ENCODE measurements at places on chromosomes 6 and 20.

DNA sequence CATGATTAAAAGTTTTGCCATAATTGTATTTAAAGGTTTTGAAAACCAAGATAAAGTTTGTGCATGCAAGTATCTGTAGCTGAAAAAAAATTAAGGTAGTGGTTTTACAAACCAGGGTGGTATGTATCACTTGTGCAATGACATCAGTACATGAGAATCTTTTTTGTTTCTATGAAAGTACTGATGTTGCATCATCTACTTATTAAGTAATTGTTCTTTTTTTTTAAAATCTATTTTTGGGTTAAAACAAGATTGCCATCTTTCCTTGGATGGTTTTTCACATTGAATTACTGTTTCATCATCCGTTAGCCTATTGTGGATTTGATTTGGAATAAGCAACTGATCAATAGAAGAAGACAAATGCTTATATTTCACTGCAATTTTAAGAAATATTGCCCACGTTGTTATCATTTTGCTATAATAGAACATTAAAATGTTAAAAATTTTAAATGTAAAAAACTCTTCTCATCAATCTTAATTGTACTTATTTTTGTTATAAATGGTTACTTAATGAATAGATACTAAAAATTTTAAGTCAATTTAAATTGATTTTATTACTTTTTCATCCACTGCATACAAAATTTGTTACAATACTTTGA lies 39.8 kb upstream of the TAGAP start:
- DNase-seq: no peak

GRCh38 chr6:133456439-133456838 lies 215.3 kb downstream of the EYA4 start:
- DNase-seq: no peak

- no peak for DNase-seq
Measured at GRCh38 chr20:7897781-7898364, 42.4 kb downstream of the HAO1 start.

DNA sequence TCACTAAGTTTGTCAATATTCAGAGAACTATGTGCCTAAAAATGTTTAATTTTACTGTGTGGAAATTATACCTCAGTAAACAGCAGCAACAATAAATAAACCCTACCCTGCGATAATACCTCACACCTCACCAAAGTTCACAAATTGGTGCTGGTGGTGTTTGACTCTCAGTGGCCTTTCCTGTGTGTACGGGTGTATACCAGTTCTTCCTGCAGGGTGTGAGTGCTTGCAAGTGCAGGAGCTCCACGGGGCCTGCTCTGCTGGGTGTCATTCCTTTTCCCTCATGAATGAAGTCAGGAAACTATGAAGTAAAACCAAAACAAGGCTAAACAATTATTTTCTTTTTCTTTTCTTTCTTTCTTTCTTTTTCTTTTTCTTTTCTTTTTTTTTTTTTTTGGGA lies 4.1 kb upstream of the ENPP5 start:
- no peak for DNase-seq

GRCh38 chr6:105105094-105105493 lies 74.7 kb downstream of the POPDC3 start:
- no peak for DNase-seq

DNA sequence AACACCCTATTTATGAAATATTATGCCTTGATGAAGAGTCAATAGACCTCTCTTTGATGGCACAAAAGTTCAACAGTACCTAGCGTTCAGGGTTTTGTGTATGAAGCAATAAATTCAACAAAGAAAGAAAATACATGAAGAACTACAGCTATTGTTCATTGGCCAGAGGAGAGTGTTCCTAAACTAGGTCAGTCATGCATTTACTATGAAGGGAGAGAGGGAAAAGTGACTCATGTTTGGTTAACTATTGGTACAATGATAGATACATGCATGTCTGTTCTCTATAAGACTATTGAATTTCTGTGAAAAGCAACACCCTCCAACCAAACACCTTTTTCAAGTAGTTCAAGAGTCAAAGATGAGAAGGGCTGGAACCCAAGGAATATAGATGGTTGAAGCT lies 50.7 kb downstream of the CLIC5 start:
- DNase-seq: no peak

DNA sequence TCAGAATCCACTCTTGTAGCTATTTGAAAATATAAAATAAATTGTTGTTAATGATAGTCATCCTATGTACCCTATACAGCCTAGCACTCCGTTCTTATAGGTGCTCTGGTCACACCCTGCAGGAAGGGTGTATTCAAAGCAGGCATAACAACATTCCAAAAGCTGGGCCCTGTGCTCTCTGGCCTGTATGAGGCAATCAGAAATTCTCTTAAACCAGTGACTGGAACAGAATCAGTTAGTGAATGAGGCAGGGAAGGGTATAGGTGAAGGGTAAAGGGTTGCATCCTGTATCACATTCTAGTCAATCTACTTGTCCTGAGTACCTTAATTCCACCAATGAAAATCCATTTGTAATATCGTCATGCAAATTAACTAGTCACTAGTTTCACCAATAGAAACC lies 154.5 kb upstream of the ZNF217 start:
- no peak for DNase-seq

DNA sequence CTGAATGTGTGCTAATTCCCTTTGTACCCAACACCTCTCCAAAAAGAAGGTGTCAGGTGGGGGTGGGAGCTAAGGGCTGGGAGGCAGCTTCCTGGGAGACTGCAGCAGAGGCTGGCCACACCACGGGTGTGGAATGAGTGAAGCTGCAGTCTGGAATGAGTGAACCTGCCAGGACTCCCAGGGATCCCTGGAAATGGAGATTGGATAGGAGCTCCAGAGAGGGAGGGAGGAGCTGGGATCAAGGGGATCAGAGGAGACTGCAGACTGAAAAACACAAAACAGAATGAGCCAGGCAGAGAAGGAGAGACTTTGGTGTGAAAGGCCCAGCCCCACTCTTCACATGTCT lies 387.0 kb upstream of the SULF2 start:
- DNase-seq: no peak

- no peak for DNase-seq
Measured at GRCh38 chr6:151773382-151773781, 34.1 kb upstream of the ESR1 start.

GRCh38 chr20:46217583-46217982 lies 90.7 kb downstream of the CDH22 start:
- no peak for DNase-seq

DNA sequence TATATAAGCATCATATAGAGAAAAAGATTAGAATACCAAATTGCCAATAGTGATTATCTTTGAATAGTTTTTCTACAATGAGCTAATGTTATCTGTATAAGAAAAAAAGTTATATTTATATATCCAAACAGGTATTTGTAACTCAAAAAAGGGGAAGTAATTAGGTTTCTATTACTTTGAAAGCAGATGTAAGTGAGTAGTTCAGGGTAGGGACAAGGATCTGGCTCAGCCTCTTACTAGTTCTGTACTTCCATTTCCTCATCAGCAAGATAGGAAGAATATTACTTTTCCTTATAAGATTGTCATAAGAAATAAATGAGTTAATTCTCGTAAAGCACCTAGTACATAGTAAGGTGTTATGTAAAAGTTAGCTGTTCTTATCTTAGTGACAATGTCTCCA lies 32.2 kb downstream of the AHI1 start:
- DNase-seq: no peak

DNA sequence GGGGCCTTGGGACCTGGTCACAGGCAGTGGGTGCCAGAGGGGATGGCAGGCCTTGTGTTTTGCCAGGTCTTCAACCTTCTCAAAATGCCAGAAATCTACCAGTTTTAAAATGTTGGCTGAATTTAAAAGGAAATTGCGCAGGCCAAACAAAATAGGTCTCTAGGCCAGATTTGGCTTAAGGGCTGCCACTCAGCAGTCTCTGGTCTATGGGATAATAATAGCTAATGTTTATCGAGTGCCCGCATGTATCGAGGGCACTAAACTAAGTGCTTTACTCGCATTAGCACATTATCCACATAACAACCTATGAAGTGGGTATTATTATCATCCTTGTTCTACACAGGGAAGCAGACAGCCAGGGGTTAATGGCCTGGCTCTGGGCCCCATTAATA lies 11.0 kb downstream of the E2F3 start:
- DNase-seq: no peak

DNA sequence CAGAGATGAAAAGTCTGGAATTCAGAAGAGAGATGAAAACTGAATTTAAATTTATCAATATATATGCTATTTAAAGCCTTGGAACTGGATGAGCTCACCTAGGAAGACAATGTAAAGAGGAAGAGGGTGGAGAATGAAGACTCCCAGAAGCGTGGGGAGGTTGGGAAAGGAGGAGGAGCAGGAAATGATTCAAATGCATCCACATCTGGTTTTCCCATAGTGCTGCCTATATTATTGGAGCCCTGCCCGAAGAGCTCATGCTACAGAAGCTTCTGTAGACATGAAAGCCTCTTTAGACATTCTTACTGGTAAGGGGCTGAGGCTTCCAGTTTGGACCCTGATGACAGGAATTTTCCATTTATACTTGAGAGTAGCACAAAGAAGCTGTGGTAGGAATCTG lies 19.2 kb downstream of the PDE7B start:
- no peak for DNase-seq

DNA sequence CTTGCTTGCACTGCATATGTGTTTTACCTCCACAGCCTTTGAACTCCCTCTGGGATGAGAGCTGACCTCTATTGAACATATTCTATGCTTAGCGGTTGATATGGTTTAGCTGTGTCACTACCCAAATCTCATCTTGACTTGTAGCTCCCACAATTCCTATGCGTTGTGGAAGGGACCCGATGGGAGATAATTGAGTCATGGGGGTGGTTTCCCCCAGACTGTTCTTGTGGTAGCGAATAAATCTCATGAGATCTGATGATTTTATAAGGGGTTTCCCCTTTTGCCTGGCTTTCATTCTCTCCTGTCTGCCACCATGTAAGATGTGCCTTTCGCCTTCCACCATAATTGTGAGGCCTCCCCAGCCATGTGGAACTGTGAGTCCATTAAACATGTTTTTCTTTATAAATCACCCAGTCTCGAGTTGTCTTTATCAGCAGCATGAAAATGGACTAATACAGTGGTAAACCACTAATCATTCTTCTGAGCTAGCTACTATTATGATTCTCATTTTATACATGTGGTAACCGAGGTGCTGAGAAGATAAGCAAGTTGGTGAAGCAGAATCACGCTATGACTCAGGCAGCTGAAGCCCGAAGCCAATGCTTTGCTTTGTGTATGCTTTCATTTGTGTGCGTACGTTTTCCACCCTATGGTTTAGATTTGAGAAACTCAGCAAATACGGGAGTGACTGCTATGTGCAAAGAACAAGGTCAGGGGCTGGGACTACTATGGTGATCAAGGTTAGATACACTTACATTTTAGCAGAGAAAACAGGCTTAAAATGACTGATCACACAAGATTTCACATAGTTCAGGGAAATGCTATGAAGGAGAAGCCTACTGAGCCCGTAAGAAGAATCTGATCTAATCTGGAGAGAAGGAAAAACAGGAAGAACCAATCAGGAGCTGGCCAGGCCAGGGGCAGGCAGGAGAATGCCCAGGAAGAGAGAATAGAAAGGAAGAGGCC lies 363.5 kb downstream of the ESR1 start:
- no peak for DNase-seq

- DNase-seq: no peak
Measured at GRCh38 chr20:52269321-52269720, 77.7 kb upstream of the ZFP64 start.

DNA sequence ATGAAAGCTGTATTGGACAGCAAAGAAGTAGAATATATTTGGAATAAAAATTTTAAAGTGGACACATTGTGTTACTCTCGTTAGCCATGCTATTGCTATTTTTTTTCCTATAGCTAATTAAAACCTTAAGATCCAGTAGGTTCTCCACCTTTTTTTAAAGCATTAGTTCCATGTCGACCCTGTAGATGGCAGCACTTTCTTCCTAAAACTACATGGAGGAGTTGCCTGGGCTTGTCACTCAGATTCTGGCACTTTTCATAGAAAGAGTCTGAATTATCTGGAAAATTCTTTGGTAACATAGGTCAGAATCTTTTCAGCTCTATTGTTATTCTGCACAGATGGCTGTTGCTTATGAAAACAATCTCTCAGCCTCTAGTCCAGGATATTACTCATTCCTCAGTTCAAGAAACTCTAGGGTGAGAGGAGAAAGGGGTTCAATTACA lies 42.0 kb upstream of the ESR1 start:
- no peak for DNase-seq

DNA sequence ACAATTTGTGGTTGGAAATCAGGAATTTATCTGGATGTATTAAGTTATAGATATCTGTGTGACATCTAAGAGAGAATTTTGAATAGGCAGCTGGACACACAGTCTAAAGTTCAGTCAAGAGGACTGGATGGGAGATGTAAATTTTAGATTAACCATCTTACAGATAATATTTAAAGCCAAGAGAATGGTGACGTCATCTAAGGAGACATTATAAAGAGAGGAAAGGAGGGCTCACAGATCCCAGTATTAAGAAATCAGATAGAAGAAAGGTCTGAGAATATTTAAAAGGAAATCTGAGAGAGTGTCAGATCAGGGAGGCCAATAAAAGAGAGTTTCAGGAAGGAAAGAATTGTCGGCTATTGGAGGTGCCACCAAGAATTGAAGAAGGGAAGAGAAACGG lies 9.4 kb downstream of the COL19A1 start:
- DNase-seq: no peak

GRCh38 chr6:46243754-46244153 lies 73.0 kb upstream of the ENPP5 start:
- DNase-seq: no peak

GRCh38 chr6:37923514-37923913 lies 104.0 kb downstream of the ZFAND3 start:
- no peak for DNase-seq

GRCh38 chr6:157631412-157631811 lies 191.6 kb upstream of the SNX9 start:
- DNase-seq: no peak

DNA sequence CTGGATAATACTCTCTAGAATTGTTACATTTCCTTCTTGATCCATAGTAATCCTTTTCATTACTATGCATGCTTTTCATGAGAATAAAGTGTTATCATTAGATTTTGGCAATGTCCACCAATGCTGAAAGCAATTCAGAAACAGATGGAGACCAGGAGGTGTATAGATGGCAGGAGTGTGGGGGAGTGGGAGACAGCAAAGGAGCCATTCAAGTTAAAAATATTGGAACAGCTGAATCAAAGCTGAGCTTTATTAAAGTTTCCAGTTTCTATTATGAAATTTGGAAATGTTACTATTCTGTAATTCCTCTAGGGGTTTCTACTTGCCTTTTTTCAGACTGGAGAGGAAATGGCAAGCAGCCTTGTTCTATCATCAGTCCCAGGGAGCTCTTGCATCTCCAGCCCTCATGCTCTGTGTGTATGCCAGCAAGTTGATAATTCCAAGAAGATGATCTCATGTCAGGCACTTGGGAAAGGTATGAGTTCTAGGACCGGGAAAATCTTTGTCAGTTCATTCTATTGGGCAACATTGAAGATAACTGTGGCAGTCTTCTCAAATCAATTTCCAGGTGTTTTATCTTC lies 228.0 kb downstream of the CD109 start:
- DNase-seq: no peak

DNA sequence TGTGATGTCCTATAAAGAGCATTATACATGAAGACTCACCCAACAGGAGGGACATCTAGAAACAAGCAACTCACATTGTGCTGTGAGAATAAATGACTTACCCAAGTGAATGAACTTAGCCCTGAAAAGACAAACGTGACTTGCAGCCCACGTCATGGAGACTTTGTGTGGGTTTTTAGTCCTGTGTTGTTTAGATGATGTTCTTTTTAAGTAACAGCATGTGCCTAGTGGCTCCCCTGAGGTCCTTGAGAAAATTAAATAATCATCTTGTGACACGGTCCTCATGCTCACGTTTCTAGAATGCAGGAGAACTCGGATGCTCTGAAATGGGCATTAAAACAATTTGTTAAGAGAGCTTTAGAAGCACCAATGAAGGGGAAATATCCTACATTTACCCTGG lies 165.1 kb downstream of the SASH1 start:
- DNase-seq: no peak

- no peak for DNase-seq
Measured at GRCh38 chr6:37399131-37399530, 33.9 kb upstream of the CMTR1 start.
